ENCODE measurements at places on chromosomes 16 and 17.

DNA sequence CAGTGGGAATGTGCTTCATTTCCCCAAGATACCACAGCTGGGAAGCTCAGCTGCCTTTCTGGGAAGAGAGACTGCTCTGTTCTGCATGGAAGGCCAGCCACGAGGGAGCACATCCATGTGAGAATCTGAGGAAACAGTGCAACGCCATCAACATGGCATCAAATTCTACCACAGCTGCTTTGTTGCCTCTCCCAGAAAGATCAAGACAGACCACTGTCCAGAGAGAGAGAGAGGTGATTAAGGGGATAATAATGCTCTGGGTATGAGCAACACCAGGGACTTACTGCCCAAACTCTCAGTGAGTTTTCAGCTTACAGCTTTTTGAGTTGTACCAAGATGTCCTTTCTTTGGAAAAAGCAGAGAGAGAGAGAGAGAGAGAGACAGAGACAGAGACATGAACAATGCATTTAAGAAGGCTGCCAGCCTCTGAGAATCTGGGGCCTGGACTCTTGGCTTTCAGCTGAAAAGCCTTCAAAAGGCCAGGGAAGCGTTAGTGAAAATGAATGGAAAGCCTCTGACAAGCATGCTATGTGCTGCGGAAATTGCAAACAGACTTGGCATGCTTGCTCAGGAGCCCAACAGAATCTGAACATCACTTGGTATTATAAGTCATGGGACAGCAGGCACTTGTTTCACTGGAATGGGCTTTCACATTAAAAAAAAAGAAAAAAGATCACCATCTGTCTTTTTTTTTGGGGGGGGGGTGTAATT lies 223.1 kb downstream of the MAP2K6 start:
- no peak for DNase-seq

GRCh38 chr17:27577121-27577761 lies 53.7 kb upstream of the LGALS9 start:
- no peak for DNase-seq

GRCh38 chr16:3013491-3013951 lies 798 bp downstream of the CLDN9 start:
- DNase-seq, result no peak

GRCh38 chr17:80853076-80853475 lies 138.6 kb upstream of the CHMP6 start:
- no peak for DNase-seq

DNA sequence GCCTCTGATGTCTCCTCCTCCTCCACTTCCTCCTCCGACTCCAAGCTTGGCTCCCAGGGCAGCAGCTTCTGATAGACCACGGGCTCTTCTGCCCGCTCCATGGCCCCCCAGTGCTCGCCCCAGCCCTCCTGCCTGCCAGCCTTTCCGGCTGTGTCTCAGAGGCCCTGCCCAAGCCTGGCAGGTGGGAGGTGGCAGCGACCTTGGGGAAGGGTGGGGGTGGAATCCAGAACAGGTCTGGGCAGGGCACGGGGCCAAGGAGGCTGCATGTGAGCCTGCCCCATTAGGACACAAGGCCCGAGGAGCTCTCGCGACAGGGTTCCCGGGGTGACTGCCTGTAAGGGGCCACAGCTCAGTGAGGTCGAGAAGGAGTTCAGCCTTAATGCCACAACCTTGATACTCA lies at the start of gene GGT6:
TSS of gene GGT6 (minus strand) at position 157 of the 400 bp plus-strand sequence. CDS start at position 101, 56 bp downstream.
- DNase-seq, result no peak

- DNase-seq, result no peak
Observed at GRCh38 chr16:76532188-76532973, 255.2 kb downstream of the CNTNAP4 start.

GRCh38 chr16:49970797-49971431 lies 54.1 kb upstream of the CNEP1R1 start:
- peak; percentile 39 for DNase-seq

DNA sequence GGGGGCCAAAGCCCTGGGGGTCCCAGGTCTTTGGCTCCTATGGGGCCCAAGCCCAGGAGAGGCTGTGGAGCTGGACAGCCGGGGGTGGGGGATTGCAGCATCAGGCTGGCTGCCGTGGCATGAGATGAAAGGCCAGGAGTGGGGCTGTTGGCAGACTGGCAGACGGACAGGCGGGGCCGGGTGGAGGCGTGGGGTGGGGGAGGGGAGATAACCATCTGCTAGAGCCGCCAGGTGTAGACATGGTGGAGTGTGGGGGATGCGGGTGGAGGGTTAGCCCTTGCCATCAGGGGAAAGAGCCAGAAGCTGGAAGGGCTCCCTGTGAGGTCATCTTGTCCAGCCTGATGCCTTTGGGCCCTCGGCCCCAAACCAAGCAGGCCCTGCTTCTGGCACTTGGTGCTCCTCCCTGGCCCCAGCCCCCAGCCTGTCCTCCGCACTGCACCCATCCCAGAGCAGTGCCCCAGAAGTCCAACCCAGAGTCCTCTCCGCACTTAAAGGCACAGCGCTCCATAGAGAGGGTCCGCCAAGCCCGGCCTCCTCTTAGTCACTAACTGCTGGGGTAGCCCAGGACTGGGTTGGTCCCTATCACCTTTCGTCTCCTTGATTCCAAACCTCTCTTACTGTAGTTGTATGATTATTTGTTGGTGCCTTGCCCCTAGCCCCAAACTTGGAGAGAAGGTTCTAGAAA lies 33.3 kb upstream of the DLX4 start:
- peak; percentile 39 for DNase-seq

DNA sequence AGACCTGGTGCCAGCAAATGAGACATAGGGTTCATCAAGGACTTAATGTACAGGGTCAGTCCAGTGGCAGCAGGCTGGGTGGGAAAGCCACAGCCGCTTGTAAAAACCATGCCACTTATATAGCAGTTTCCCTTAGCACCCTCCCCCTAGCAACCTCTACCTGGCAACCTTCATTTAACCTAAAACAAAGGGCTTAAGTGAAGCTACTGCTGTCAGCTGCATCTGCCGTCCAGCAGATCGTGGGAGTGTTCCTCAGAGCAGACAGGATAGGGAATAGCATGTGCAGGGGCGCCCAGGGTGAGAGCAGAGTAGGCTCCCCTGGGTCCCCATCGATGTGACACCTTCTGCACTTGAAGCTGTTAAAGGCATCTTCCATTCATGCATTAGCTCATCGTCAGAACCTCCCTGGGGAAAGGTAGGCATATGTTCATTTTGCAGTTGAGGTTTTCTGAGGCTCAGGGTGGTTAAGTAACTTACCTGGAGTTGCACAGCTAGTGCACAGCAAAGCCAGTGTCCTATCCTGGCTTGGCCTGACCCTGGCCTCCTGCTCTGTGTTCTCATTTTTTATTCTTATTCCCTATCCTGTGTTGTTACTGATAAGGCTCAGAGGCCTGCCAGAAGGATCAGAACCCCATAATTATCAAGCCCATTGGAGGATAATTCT lies 112.5 kb downstream of the SOCS1 start:
- no peak for DNase-seq

GRCh38 chr16:71895679-71896365 lies 491 bp downstream of the IST1 start:
- peak; percentile 45 for DNase-seq

- no peak for DNase-seq
Observed at GRCh38 chr17:10666906-10667305, 9.8 kb upstream of the MYH3 start.

GRCh38 chr16:72723781-72724180 lies 324.1 kb downstream of the ZFHX3 start:
- no peak for DNase-seq

- DNase-seq, result no peak
Observed at GRCh38 chr16:31148281-31148728, 1.6 kb downstream of the PRSS36 start.

DNA sequence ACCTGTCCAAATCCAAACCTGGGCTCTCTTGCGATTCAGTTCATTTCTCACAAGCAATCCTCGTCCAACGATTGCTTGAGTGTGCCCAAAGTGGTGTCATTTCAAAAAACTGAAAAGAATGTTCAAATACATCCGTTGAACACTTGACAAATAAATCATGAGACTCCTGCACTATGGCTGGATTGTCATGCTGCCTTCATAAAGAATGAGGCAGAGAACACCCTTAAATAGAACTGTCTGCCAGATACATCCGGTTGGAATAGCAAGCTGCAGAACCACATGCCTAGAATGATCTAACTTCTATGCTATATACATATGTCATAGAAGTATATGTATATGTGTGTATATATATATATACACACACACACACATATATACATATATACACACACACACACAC lies 55.4 kb upstream of the HAPSTR1 start:
- no peak for DNase-seq

DNA sequence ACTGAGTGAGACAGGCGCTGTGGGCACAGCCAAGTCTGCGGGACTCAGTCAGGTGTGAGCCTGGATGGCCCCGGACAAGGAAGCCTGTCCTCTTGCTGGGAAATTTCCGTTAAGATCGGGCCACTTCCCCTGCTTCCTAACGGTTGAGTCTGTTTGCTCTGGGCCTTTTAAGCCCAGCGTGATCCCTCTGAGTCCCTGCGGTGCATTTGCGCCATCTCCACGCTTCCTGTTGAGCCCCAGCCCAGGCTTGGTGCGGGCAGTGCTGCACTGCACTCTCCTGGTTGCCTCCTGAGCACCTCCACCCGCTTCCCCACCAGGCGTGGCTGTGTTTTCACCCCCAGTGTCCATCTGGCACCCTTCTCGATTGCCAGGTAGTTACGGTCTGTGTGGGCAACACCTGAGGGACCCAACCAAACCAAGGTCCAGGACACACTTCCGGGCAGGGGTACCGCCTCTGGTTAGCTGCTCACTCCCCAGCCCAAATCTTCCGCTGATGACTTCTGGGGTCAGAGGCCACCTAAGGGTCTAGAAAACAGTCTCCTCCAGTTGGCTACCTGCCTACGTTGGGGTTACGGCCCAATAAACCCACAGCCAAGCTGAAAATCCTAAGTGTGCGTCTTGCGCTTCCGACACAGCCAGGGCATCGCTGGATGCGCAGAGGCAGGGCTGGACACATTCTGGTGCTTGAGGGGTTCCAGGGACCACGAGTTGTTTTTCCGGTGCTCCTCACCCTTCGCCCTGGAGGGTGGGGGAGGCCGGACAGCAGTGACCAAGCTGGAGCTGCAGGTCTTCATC lies 1.4 kb upstream of the SLC25A10 start:
- DNase-seq, result no peak

DNA sequence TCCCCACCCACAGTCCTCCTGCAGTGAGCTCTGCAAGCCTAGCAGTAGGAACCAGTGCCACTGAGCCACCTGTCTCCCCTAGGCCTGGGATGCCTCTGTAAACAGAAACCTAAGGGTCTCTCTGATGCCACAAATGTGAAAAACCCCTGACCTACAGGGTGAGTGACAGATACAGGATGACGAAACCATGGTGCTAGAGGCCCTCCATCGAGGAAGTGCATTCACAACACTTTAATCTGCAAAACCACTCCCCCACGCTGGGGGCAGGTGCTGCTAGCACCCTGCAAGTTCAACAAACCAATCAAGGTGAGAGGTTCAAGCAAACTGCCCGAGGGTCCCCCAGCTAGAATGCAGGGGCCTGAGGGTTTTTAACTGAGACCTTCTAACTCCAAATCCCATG lies 59.5 kb downstream of the CDYL2 start:
- no peak for DNase-seq
